Fibroblast of upper back skin (primary cell): ENCODE measurements at places on chromosomes 5 and 9.

DNA sequence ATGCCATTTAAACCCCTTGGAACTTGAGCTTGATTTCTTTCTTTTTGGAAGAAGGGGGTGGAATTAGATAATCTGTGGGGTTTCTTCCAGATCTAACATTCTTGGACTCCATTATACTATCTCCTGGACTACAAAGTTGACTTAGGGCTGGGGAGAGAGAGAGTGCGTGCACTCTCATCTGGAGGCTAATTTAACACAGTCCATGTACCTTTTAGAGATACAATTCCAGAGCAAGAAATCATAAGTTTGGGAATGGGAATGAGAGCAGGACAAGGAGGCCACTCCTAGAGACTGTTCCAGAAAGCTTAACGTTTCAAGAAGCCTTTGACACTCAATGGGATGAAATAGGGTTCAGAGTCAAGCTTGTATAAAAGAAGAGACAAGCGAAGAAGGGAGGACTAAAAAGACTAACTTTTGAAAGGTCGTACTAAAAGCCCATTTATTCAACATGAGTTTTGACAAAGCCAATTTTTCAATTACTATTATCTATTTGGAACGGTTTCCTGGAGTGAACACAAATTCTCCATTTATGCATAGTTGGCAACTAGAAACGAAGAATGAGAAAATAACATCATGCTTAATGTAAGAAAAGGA lies 83.4 kb downstream of the ACTL7B start:
- no peak for DNase-seq

GRCh38 chr5:157864067-157864466 lies 5.1 kb upstream of the CLINT1 start:
- DNase-seq = no peak

GRCh38 chr9:127279717-127280285 lies 15.2 kb downstream of the GARNL3 start:
- no peak for DNase-seq

DNA sequence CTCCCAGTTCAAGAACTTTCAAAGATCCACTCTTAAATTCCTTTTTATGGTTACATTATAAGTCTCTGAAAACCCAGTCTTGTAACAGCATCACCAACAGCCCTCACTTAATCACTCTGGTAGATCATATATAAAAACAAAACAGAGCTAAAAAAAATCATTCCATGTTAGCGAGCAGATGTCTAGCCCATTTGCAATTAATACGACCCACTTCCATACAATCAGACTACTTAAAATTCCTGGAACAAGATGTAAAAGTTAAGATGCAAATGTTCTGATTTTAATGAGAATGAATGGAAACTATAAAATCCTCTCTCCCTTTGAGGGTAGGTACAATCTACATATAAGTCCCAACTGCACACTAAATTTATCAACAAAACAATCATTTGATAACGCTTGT lies 167.0 kb downstream of the MED27 start:
- no peak for DNase-seq

DNA sequence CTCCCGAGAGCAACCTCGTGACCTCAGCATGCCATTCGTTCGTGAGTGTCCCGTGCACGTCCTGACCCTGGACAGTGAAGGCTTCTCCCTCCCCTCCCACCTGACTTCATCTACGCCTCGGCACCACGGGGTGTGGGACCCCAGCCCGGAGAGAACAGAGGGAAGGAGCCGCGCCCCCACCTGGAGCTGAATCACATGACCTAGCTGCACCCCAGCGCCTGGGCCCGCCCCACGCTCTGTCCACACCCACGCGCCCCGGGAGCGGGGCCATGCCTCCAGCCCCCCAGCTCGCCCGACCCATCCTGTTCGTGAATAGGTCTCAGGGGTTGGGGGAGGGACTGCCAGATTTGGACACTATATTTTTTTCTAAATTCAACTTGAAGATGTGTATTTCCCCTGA lies 38.3 kb upstream of the FCN2 start:
- no peak for DNase-seq

GRCh38 chr5:170427672-170428236 lies 38.6 kb upstream of the KCNMB1 start:
- DNase-seq = peak; percentile 63

GRCh38 chr9:92133949-92134604 lies 18.9 kb upstream of the SPTLC1 start:
- DNase-seq = peak; percentile 76

GRCh38 chr5:177610131-177610769 lies 10.3 kb downstream of the B4GALT7 start:
- DNase-seq = no peak

DNA sequence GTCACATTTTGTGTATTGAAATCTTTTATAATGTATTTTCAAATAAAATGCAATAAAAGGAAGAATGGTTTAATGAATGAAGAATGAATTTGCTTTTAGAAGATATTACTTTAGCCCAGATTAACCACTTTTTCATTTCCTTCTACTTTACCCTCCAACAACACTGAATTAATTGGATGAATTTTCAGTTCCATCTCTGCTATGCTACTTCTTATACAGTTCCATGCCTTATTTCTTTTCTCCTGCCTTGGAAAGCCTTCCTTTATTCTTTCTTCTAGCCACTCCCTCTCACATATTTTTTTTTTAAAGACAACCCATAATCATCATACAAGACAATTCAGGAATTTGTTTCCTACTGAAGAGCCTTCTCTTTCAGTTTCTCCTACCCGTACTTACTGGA lies 296.6 kb upstream of the TNC start:
- DNase-seq = no peak

GRCh38 chr5:72503888-72504491 lies 3.2 kb downstream of the ZNF366 start:
- peak; percentile 47 for DNase-seq

DNA sequence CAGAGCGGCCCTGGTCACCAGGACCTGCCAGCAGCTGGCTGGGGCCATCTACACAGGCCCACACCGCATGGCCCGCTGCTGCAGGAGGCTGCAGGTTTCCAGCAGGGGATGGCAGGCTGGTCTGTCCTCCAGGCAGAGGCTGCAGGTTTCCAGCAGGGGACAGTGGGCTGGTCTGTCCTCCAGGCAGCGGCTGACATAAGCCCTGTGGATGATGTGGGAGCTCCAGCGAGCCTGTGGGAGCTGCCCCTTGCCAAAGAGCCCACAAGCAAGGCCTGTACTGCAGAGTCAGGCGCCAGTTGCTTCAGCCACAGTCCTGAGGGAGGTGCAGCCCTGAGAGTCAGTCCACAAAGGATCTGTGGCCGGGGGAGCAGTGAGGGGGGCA lies 18.5 kb downstream of the TPPP start:
- no peak for DNase-seq

GRCh38 chr5:28190011-28190410 lies 1151.6 kb upstream of the CDH9 start:
- no peak for DNase-seq

DNA sequence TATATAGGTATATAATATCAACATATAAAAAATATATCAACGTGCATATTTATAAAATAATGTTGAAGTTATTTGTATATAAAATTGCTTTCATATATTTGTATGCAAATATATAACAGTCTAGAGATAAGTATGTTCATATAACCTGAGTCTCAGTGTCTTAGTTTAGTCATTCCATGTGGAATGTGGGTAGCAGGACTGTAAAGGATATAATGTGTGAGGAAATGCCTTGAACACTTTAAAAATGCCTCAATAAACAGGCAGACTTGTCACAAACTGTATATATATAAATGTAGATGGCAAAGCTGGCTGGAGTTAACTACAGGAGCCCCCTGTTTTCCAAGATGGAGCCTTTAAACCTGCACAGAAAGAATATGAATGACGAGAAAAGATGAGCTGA lies 48.4 kb downstream of the CCDC125 start:
- DNase-seq = no peak

GRCh38 chr5:177434437-177434836 lies 8.0 kb downstream of the GRK6 start:
- no peak for DNase-seq

GRCh38 chr9:89684912-89685636 lies 80.3 kb downstream of the GADD45G start:
- no peak for DNase-seq

DNA sequence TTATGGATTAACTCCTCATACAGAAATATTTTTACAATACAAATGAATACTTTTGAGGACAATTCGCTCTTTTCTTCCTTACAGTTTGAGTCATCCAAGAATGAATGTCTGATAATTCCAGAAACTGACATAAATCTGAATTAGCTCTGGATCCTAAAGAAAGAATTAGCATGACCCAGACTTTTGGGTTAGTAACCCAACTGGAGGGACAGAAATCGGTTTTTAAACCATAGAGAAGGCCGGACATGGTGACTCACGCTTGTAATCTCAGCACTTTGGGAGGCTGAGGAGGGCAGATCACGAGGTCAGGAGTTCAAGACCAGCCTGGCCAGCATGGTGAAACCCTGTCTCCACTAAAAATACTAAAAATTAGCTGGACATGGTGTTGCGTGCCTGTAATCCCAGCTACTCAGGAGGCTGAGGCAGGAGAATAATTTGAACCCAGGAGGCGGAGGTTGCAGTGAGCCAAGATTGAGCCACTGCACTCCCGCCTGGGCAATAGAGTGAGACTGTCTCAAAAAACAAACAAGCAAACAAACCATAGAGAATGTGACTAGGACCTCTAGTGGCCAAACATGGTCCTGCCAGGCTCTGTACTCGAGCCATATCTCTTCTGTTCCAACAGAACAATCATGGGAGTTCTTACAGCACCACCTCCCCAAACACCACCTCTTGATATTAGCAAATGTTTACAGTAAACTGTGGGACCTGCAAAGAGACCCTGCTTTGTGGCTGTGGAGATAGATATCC lies 44.8 kb downstream of the LURAP1L start:
- peak; percentile 47 for DNase-seq

DNA sequence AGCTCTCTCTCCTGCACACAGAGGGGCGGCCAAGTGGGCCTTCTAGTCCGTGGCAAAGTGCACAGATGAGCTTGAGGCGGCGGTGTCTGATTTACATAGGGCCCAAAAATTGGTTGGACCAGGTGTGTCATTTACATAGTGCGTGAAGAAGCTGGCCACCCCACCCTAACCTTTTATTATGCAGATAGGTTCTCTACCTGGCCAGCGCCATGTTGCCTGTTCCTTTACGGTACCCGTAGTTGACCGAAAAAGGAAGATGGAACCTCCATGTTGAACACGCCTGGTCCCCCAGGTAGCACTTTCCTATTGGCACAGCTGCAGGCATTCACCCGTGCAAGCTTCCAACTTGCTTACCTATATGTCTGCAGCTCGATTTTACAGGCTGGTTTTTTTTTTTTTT lies 61.5 kb downstream of the GNA14 start:
- no peak for DNase-seq

DNA sequence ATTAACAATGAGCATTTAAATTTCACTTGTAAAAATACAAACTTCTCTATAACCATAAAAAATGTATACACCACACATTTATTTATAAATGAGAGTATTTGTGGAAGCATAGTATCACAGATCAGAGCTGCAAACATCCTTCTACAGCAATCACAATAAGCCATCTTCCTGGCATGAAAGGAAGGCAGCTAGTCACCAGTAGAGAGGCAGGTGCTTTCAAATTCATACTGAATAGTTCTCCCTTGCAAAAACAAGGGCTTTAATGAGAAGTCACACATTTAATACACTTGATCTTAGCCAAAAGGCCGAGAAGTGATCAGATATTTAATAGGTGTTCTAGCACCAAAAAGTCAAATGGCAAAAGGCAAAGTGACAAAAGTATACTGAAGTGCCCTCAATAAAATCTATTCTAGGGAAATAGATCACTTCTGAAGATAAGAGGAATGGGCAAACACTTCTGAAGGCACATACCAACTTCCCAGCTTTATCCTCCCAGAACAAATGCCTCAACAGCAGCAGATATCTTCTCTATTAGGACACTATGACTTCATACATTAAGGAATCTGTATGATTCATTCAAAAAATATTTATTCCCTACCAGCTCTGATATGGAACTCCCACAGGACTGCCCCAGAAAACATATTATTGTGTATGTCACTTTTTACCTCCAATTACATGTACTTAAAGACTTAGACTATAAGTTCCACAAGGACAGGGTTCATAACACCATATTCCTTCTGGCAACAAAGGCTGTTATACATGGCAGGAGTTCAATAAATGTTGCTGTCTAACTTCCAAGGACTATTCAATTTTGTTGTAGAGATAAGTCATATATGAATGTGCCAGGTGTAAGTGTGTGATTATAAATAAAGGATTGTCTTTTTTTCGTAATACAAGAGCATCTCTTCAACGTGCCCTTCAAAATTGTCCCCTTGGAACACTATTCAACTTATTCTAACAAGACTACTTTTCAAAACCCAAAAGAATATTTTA lies 31.7 kb downstream of the MAPKAP1 start:
- peak; percentile 85 for DNase-seq

GRCh38 chr5:84885485-84886258 lies 501.0 kb upstream of the EDIL3 start:
- DNase-seq = peak; percentile 67

DNA sequence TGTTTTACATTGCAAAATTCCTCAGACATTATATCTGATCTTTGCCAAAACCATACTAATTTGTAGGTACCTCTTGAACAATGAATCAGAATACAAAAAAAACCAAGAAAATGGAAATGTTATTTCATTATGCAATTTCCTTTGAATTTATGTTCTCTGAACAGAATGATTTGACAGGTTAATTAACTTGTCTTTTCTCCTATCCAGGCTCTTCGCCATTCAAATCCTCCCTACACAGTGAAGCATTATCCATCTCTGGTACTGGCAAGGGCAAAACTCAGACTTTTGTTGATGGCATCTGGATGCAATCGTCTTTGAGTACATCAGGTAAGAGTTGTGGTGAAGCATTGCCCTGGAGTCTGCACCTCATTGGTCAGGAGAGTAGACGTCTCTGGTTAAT lies 655.7 kb upstream of the ITGA1 start:
- no peak for DNase-seq

DNA sequence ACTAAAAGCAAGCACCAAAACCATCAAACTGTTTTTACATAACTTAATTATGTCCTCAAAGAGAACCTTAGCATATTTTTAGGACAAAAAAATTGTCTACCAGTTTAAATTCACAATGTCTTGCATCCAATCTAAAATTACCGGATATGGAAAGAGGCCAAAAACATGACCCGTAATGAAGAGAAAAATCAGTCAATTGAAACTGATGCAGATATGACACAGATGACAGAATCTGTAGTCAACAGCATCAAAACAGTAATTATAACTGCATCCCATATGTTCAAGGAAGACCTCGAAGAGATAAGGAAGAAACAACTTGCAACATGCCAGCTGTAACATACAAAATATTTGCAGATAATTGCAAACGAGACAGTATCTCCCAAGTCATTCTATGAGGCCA lies 473.2 kb downstream of the SEMA5A start:
- DNase-seq = no peak

- no peak for DNase-seq
These were observed 8.3 kb downstream of the ATG10 start for GRCh38 chr5:81980160-81980559.

DNA sequence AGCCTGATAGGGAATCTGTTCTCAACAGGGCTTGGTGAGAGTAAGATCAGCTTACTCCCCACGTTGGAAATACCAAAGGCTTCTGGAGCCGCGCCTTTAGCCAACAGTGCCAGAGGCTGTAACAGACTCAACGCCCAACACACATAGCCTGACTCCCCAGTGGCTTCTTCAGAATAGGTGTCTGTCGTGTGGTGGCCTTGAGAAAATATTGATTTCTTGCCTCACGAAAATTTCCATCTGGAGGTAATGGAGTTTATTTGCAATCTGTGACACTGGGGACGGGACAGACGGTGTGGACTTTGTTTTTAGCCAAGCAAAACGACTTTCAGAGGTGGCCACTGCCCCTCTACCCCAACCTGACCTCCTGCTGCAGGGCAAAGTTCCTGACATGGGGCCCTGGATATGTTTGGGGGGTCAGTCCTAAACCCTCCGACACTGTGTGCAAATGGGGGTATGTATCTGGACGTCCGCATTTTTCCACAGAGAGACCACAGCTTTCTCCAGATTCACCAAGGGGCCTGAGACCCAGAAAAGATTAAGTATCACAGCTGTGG lies 189.3 kb downstream of the CDK5RAP2 start:
- DNase-seq = no peak
